ENCODE measurements at places on chromosomes 16 and 17.

DNA sequence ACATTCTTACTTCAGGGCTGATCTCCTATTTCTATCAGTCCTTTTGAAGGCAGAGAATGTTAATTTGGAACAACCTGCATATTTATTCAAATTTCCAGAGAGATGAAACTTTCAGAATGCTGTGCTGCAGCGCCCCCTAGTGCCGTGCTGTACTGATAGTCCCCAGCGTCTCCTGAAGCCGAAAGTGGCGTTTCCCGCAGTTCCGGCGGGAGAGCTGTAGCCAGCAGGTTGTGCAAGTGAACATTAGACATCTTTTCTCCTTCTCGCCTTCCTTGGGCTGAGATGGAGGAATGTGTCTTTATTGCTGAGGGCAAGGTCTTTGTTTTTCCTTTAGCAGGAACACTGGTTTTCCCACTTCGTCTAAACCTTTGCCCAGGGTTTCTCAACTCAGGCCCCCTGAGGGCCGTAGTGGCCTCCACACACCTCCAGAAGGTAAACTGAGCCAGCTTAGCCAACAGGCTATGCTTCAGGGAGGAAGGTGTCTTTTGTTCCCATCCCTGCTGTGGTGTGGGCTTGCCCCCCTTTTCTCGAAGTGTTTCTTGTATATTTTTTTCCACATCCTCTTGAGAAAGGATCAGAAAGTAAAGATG, 26.4 kb downstream of the USP10 start:
- DNase-seq: peak; percentile 72

- DNase-seq: no peak
These were observed 284.8 kb upstream of the WSB1 start for GRCh38 chr17:27009087-27009486.

DNA sequence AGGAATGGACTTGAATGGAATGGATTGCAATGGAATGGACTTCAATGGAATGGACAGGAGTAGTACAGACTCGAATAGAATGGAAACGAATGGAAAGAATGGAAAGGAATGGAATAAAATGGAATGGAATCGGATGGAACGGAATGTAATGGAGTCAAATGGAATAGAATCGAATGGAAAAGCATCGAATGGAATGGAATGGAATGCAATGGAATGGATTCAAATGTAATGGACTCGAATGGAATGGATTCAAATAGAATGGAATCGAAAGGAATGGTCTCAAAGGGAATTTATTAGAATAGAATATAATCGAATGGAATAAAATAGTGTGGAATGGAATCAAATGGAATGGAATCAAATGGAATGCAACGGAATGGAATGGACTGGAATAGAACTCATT, 484.9 kb upstream of the WSB1 start:
- no peak for DNase-seq

DNA sequence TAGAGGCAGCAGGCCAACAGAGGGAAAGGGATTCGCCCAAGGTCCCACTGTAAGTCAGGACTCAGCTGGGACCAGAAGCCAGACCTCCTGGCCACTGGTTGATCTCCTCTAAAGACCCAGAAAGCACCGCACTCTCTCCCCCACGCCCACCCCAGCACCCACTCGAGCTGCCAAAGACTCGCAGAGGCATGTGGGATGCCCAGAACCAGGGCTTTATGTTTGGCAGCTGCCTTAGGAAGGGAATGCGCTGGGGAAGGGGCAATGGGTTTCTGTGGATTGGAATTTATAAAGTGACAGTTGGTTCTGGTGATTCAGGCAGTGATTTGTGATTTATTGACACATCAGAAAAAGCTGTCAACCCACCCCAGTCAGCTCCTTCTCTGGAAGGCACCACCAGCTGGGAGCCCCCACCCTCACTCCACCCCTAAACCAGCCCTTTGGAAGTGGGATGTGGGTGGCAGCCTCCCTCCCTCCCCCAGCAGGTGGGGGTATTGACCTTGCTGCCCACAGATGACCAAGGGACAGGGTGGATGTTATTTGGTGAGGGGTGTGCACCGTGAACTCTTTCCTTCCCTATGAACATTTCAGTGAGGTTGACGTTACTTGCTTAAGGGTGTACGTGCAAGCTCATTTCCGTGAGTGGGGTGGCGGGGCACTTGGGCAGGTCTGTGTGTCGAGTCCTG, 76.6 kb upstream of the DNAJA2 start:
- DNase-seq: no peak

DNA sequence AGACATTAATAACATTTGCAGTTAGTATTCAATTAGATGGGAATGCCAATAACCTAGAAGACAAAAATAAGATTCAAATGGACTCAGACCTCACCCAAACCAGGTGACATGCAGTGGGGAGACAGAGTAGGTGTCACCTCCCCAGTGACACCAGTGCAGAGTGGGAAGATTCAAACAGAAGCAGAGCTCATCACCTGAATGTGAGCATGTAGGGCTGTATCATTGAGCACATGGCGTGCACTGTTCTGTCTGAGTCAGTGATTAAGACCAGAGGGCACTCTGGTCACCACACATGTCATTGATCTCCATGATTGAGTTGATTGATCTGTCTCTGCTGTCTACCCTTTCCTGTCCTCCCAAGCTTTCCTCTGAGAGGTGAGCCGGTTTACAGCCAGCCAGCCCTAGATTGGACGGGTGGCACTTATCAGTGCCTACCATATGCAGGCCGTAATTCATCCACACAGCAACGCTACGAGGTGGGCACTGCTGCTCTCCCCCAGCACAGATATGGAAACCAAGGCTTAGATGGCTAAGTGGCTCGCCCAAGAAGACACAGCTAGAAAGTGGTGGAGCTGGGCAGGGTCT, 34.0 kb downstream of the RHBDL3 start:
- no peak for DNase-seq

- DNase-seq: no peak
These were observed 134.7 kb downstream of the AATF start for GRCh38 chr17:37083456-37083855.

DNA sequence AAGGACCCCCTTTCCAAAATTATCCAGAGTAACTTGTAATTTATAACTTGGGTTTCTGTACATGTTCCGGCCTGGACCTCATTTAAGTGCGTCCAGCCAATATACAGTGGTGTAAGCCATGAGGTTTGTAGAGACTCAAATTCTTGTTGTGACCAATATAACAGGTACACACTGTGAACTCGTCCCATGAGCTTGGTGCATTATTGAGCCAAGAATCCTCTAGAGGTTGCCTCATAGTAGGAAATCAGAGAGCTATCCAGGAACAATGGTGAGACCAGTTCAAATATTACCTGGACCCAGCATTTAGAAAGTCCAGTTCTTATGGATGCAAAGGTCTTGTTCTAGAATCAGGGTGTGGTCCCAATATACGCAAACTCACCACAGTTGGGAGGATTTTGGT, 138.2 kb downstream of the NPIPB5 start:
- DNase-seq: no peak

DNA sequence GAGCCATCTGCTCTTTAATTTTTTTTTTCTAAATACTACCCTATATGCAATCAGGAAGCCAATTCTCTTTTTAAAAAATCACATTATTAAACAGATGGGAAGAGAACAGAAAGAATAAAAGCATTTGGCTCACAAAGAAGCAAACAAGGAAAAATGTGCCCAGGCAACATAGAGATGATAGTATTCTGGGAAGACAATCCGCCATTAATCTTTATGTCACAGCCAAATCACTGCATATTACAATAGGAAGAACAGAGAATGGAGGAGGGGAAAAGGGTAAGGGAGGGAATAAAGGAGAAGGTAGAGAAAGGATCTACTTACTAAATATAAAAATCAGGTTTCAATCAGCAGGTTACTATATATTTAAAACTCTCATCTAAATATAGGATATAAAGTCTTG, 34.3 kb downstream of the STAT5B start:
- no peak for DNase-seq

DNA sequence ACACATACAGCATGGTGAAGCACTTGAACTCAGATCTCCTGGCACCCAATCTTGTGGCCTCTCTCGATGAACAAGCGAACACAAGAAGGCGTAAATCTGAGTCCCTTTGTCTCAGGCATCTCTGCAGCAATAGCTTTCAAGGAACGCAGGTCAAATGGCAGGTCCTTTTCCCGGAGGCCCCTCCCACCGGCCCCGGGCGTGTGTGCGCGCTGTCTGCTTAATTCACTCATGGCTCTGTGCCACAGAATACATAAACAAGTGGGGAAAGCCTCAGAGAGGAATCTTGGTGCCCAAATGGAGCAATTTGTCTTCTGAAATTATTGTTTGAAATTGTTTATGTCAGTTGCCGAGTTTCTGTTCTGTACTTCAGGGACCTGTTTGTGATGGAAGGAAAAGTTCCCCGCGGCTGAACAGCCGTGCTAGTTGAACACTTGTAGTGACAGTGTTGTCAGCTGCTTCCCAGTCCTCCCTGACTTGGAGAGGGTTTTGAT, 14.8 kb downstream of the MYOCD start:
- no peak for DNase-seq

GRCh38 chr17:30401097-30401496, 22.4 kb downstream of the CPD start:
- DNase-seq: no peak

DNA sequence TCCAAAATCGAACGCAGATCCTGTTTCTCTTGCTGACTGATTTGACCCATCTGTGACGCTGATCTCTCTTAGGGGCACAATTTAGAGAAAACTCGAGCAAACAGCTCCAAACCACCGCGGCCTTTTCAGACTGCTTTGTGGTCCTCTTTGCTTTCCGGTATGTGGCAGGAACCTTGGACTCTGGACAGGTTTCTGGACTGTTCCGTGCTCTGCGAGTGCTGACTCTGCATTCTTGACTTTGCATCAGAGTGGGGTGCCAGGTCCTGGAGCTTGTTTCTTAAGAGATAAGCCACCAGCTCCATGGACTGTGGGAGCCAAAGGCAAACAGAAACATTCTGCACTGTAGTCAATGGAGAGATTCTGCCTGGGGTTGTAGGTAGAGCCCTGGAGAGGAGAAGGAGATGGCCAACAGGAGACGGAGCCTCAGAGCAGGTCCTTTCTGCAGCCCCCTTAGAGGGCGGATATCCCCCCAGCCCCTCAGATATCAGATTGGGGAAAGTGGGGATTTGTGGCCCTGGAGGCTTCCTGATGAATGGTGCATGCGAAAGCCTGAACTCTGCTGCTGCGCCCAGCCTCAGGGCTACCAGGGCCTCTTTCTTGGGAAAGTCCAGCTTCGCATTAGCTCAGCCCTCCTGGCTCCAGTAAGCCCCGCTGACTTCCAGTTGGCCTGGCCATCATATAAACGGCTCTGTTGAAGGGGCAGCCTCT, 65.6 kb downstream of the WIPI1 start:
- DNase-seq: no peak

- no peak for DNase-seq
These were observed 68.8 kb downstream of the LYRM1 start for GRCh38 chr16:20969386-20969785.

DNA sequence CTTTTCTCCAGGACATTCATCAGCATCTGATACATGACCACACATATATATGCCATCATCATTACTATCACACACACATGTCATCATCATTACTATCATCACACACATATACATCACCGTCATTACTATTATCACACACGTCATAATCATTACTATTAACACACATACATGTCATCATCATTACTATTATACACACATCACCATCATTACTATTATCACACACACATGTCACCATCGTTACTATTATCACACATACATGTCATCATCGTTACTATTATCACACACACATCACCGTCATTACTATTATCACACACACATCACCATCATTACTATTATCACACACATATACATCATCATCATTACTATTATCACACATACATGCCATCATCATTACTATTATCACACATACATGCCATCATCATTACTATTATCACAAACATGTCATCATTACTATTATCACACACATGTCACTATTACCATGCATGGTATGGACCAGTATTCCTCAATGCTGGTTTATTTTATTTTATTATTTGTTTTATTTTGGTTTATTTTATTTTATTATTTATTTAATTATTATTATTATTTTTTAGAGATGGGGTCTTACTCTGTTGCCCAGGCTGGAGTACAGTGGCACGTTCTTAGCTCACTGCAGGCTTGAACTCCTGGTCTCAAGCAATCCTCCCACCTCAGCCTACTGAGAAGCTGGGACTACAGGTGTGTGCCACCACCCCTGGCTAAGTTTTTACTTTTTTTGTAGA, 46.3 kb upstream of the CNEP1R1 start:
- DNase-seq: no peak

DNA sequence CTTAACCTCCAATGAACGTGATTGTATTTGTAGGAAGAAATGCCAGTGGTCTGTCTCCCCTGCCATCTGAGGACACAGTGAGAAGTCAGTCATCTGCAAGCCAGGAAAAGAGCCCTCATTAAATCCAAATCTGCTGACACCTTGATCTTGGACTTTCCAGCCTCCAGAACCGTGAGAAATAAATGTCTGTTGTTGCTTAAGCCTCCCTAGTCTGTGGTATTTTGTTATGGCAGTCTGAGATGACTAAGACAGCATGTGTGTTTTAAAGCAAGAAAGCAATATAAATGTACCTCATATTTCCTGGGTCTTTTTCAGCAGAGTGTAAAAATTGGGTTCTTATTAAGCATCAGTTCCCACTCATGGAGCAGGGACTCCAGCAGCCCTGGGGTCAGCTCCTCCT, 177.9 kb upstream of the NLRP1 start:
- no peak for DNase-seq

GRCh38 chr16:11843861-11844260, 7.5 kb downstream of the RSL1D1 start:
- no peak for DNase-seq

DNA sequence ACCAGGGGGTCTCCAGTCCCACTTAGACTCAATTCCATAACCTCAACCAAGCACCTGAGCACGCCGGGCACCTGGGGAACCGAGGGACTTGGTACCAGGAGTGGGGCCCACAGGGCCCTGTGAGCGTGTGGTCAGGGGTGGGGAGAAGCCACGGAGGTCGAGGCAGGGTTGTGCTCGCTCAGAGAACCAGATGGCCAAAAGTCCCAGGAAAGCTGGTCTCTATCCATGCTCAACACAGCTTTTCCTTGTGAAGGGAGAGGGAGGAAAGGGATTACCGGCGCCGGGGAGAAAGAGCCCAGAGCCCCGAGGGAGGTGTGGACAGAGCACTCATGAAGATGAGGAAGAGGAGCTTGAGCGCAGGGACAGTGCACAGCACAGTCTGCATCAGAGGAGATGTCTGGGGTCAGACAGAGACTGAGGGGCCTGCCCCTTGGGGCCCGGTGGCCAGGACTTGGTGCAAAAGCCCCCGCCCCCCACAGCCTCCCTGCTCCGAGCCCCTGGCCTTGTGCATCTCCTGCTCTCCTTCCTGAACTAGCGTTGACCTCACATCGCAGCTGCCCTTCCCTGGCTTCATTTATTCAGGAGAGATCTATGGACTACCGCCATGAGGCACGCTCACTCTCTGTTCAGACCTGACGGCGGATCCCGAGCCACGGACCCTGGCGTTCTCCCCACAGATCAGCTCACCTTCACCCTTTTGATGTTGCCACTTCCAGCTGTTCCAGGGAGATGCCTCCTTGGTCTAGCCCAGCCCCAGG, 355.4 kb upstream of the TNRC6C start:
- DNase-seq: no peak

DNA sequence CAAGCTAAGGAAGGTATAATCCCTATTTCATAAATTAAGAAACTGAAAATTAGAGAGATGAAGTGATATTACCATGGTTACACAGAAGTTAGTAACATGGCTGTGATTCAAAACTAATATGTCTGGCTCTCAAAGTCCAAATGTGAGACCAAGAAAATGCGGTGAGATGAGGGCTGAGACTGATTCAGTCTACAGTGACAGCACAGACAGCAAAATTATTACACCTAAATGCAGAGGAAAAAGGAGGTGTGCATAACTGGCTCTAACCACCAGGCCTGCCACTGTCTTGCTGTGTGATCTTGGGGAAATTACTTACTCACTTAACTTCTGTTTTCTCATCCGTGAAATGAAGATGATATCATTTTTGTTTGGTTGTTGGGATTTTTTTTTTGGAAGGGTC, 270.0 kb upstream of the SOX9 start:
- no peak for DNase-seq
